NCI-H1436 (cell line): ENCODE measurements at places on chromosomes 11 and 22.

DNA sequence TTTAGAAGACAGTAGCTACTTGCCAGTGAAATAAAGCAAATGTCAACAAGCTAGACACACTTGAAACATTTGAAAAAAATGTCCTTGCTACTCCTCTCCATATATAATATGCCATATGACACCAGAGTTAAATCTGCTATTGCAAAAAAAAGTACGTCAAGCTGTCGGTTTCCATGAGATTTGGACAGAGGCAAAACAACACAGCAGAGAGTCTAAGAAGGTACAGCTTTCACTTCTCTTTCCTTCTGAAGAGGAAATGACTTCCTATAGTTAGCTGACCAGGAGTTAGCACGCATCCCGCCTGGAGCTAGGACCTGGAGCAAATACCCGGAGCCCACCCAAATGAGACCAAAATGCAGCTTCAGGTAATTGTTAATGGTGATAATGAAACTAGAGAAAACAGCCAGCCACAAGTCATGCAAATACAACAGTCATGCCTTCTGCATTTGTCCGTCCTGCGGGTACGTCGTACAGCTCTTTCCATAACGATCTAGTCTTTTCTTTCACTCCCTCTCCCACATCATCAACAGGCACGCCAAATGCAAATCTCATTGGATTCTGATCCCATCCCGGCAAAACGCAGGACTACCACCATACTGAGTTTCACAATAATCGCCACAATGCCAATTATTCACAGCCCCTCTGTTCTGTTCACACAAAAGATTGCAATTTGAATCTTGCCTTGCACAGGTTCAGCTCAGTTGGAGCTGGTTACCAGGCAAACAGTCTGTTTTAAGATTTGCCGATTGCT is 395.0 kb upstream of the CCDC90B start:
- DNase-seq = no peak

GRCh38 chr11:43917851-43918250 is 24.6 kb upstream of the C11orf96 start:
- no peak for DNase-seq

DNA sequence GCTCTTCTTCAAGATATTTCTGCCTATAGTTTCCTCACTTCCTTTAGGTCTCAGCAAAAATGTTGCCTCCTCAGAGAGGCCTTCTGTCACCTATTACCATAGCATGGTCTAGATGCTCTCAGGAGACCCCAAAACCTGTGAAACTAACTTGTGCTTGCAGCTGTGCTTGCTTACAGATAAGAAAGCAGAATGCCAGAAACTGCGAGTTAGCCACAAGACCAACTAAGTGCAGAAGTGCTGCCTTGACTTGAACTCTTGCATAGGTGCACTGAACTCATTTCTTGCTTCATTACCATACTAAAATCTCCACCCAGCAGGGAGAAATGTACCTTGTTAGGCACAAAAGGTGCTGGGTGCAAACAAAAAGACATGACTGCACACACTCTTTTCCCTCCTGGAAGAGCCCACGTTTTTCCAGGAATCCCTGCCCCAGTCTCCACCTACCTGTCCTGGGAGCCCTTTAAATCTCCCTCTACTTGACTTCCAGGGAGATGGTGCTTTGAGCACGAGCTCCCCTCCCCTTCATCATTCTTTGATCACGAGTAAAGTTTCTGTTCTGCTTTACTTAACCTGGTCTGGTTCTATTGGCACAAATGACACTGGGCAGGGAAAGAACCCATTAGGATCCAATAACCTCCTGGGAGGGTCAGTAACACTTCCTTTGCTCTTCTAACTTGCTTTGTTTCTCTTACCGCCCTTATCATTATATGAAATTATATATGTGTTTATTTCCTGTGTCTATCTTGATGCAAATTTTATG is 137.7 kb upstream of the DDI1 start:
- DNase-seq = no peak

DNA sequence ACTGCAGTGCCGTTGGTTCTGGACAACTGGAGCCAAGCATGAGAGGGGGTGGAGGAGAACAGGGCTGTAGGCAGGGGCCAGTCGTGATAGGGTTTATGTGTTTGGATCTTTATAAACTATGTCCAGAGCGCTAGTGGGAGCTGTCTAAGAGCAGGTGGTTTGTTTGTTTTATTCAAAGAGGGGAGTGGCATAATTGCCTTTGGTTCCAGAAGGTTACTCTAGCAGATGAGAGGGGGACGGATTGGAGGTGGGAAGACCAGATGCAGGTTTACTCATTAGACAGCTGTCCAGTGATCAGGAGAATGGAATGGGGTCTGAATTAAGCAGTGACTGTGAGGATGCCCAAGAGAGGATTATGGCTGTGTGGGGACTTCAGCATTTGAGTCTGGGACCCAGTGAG is 109.3 kb upstream of the TBCEL start:
- DNase-seq = no peak

DNA sequence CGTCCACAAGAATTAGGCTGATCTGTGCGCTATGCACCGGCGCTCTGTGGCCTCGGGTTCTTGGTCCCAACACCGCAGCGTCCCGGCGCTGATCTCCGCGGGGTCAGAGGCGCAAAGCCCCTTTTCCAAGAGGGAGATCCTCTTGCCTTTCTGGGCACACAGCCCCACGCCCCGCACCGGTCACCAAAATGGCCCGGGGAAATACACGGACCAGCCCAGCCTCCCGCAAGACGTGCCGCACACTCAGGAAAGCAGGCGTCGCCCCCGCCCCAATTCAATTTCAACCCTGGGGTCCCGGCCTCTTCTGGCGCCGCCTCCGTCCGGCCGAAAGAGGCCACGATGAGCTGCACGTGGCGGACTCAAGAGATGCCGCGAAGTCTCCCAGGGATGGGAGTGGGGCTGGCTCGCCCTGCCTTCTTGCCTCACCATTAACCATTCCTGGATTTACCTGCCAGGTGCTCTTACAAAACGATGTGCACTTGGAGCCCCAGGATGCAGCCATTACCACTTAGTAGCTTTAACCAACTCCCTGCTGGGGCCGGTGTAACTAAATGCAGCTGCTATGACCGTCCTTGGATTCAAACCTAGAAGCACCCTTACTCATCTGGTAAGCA is 10.5 kb downstream of the PIWIL3 start:
- DNase-seq = no peak

GRCh38 chr11:108933630-108934029 is 268.8 kb downstream of the DDX10 start:
- no peak for DNase-seq

DNA sequence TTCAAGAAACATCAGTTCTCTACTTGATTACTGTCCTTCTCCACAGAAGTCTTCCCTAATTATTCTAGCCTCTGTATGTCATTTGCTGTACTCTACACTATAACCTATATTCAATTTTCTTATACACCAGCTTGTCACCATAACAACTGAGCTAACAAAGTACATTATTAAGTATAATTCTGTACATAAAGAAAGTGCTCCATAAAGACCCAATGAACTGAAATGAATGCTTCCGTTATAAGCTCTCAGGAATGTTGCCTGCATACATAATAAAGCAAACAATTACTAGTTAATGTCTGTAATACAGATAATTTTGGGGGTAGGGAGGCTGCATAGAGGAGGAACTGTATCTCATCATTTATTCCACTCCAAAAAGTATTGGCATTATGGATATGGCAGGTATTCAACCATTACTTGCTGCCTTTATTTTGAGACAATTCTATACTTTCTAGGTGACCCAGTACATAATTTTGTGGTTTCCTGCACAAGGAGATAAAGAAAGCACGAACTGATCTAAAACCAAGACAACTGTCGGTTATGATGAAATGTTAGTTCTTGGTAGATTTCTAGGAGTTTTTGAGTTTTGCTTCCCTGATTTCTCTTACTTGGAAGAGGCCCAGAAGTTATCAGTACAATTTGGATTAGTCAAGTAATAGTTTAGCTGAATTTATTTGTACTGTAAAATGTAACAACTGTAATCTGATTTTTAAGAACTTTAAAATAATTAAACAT is 202.5 kb downstream of the SBF2 start:
- no peak for DNase-seq

DNA sequence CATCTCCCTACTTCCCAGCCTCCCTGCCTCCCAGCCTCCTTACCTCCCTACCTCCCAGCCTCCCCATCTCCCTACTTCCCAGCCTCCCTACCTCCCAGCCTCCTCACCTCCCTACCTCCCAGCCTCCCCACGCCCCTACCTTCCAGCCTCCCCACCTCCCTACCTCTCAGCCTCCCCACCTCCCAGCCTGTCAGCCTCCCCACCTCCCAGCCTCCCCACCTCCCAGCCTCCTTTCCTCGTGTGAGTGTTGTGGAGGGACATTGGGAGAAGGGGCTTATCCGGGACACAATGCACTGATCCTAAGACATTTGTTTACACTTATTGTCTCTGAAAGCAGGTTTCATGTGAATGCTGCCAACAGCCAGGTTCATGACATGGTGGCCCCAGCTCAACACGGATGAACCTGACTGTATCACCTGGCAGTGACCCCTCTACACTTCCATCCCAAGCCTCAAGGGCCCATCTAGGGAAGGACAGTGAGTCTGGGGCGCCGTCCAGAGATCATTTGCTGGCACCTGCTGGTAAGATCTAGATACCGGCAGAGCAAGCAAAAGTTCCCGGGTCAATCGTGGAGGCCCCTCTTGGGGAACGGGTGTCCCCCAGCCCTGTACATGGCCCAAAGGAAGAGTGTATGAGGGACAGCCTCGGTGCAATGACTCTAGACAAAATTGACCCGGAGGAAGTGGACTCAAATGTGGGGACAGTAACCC is 34.5 kb upstream of the TH start:
- no peak for DNase-seq

DNA sequence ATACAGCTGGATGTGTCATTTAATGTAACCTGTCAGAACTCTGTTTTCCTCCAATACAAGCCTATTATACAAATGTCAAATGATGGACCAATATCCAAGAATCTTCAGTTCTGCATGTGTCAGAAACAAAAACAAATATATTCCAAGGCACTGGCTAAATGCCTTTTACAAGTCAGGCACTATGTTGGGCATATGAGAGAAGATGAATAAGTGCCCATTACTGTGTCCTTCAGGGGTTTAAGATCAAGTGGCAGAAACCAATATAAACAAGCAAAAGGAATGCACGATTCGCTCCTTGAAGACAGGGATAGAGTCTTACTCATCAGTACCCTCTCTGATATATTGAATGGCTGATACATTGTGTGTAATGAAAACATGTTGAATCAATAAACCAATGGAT is 254.4 kb downstream of the TTC28 start:
- no peak for DNase-seq

GRCh38 chr22:25389541-25389919 is 170.1 kb downstream of the CRYBB2 start:
- no peak for DNase-seq
